Ovary (tissue), 10 donors: ENCODE measurements at places on chromosomes 1 and 21. TPM values are rescaled to one million over a fixed set of nuclear protein-coding genes. Genes with fewer than 3 reads are reported as not detected.

GRCh38 chr1:61955261-61955660, 213.0 kb downstream of the PATJ start:
- no peak for DNase-seq

- no peak for DNase-seq
Observed at GRCh38 chr1:21848524-21849174, 36.6 kb downstream of the LDLRAD2 start.

- DNase-seq = no peak
Observed at GRCh38 chr1:205991237-205991636, 12.0 kb downstream of the RAB7B start.

The TSEN15 gene
- total RNA-seq = 20.8 TPM

- DNase-seq = no peak
Observed at GRCh38 chr1:54791880-54792522, 9.1 kb downstream of the TTC22 start.

DNA sequence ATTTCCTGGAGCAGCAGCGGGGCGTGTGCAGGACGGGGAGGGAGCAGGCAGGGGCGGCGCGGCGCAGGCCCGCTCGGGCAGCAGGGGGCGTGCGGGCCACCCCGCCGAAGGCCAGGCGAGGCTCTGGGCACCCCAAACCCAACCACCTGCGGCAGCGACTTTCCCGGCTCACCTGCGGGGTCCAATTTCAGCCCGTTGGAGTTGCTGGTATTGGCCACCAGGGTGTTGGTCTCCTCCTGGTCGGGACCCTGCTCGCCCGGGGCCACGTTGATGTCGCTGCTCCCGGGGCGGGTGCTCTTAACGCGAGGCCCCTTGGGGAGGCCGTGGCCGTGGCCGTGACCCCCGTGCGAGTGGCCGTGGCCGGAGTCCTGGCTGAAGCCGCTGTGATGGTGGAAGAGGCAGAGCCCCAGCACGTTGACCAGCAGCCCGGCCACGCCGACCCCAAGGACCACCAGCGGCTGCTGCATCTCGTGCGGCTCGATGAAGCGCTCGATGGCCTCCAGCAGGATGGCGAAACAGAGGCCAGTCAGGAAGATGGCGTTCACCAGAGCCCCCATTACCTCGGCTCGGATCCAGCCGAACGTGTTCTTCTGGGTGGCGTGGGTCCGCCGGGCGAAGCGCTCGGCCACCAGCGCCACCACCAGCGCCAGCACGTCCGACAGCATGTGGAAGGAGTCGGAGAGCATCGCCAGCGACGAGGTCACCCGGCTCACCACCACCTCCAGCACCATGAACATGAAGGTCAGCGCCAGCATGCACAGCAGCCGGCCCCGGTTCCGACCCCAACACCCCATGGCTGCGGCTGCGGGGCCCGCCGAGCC, 932 bp downstream of the SLC30A1 start:
- peak; percentile 67 for DNase-seq

- no peak for DNase-seq
Observed at GRCh38 chr1:154779551-154780189, 90.4 kb downstream of the KCNN3 start.

DNA sequence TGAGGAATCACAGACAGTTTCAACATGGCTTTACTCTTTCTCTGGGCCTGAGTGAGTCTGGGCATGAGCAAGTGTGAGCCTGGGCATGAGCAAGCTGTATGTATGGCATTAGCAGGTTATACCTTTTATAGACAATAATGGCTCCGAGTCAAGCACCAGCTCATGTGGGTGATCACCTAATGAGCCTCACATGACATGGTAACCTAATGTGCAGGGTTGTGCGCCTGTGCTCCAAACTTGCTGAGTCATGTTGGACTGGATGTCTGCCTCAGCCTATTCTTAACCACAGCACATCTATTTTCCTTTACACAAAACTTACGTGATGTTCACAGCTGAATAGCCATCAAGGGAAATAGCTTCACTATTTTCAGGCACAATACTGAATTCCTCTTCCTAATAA, 236.2 kb upstream of the NRIP1 start:
- DNase-seq = no peak

The KRTAP13-2 gene
- total RNA-seq = not detected

DNA sequence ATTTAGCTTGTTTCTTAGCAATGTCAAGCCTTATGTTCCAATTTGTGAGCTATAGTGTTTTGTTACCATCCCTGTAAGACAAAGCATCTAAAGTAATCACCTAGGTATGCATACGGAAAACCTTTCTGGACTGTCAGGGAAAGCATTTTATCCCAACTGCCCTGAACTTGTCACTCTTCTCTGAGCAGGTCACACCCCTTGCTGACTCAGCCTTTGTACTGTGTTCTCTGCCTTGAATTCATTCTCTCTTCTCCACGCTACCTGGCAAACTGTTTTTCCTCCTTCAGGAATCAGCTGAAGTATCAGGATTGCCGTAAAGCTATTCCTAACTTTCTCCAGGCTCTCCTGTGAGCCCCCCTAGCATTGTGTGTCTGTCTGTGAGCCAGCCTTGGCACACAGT, 54.2 kb downstream of the PBX1 start:
- no peak for DNase-seq

DNA sequence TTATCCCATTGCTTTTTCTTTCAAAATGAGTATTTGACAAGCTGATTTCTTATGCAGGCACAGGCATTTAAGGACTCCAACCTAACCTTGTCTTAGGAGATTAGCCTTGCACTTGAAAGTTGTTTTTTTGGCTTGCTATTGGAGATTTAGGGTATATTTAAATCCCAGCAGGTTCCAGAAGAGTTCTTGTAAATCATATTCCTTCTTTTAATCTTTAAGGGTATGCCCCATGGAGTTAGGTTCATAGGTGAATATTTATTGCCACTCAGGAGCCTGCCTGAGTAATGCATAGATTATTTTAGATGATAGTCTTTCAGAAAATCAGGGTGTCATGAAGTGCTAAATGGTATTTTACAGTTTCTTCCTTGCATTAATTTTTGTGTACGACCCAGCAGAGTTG, 146.5 kb downstream of the PATJ start:
- DNase-seq = no peak

GRCh38 chr1:211920602-211921226, 90.2 kb upstream of the LPGAT1 start:
- DNase-seq = no peak

GRCh38 chr1:168636642-168637111, 60.3 kb downstream of the XCL1 start:
- no peak for DNase-seq

The THEM5 gene
- not detected for total RNA-seq

DNA sequence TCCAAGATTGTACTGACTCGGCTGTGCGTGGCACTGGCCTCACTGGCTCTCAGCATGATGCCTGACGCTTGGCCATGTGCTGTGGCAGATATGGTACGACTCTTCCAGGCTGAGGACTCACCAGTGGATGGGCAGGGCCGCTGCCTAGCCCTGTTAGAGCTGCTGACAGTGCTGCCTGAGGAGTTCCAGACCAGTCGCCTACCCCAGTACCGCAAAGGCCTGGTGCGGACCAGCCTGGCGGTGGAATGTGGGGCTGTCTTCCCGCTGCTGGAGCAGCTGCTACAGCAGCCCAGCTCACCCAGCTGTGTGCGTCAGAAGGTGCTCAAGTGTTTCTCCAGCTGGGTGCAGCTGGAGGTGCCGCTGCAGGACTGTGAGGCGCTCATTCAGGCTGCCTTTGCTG, 2.9 kb downstream of the IPO13 start:
- DNase-seq = no peak

DNA sequence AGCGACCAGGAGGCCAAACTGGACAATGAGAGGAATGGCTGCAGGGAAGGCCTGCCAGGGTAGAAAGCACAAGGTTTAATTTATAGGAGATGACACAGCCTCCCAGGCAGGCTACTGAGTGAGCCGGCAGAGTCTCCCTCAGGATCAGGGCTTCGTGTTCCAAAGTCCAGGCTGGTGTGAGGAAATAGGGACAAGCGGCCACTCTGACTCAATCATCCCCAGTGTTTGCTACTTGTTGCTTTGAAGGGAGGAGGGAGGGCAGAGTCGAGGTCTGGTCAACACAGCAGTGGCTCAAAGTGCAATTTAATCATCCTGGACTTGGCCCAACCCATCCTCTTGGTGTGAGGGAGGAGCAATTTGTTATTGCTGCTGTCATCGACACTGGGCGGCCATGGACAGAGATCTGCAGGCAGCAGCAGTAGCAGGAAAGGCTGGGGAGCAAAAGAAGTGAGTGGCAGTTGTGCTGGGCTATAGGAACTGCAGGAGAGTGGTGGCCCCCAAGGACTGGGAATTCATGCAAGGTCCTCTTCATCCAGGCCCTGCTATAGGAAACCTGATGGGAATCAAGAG, 27.5 kb downstream of the TBX15 start:
- no peak for DNase-seq

GRCh38 chr1:151520359-151520758, 9.2 kb downstream of the CGN start:
- DNase-seq = peak; percentile 65

The ANKRD34A gene
- total RNA-seq = 2.1 TPM

DNA sequence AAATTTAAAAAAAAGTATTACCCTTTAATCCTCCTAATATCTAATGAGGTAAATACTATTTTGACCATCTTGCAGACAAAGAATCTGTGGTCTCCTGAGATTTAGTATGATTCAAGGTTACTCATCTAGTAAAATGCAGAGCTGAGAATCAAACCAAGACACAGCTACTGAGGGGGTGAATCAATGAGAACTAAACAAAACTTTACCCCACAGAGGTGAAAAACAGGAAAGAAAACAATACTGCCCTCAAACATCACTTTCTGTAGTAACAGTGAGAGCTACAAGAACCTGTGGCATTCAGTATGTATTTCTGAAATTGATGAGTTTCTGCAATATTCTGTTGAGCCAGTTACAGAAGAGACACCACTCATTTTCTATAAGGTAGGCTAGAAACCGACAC, 85.1 kb downstream of the JAK1 start:
- no peak for DNase-seq

DNA sequence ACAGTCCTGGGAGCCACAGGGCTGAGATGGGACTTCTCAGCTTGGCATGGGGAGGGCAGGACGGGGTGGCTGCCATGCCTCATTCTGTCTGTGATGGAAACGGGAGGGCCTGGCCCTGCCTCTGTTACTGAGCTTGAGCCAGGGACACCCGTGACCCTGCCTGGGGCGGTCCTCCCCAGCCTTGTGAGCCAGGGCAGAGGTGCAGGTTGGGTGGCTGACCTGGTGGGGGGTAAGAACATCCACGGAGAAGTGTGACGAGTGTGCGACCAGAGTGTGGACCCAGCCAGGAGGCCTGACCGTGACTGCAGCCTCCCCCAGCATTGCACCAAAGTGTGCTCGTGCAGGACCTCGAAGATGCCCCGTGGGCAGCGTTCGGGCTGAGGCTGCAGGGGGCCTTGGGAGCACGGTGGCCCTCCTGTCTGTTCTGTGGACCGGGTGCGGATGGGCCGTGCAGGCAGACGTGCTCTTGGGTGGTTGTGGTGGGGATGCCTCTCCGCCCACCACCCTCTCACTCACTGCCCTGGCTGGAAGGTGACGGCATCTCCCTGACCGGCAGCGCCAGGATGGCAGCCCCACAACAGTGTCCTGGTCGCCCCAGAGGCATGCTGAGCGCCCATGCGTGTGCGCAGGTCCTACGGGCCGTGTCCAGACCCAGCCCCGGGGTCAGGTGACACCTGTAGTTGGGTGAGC, 45.4 kb downstream of the SKI start:
- DNase-seq = no peak

GRCh38 chr21:41655259-41655658, 111.6 kb downstream of the RIPK4 start:
- no peak for DNase-seq

GRCh38 chr1:179195376-179195775, 34.1 kb downstream of the ABL2 start:
- no peak for DNase-seq

GRCh38 chr21:36015045-36015444, 45.3 kb downstream of the SETD4 start:
- DNase-seq = no peak

The SPRR2F gene
- total RNA-seq = 33.1 TPM
